Bronchial epithelial cell (primary cell): ENCODE measurements at places on chromosomes 4 and X. TPM values are rescaled to one million over a fixed set of nuclear protein-coding genes. Genes with fewer than 3 reads are reported as not detected.

GRCh38 chr4:138243369-138243768 is 1.2 kb upstream of the SLC7A11 start:
- DNase-seq = no peak

GRCh38 chrX:79161655-79162054 is 17.2 kb downstream of the GPR174 start:
- DNase-seq = no peak

ADGRG4 gene
- total RNA-seq = not detected in 2 replicates

GRCh38 chrX:13760426-13760825 is 25.9 kb downstream of the OFD1 start:
- no peak for DNase-seq

PNCK gene
- 1.5 and 2.1 TPM in 2 replicates for total RNA-seq

DNA sequence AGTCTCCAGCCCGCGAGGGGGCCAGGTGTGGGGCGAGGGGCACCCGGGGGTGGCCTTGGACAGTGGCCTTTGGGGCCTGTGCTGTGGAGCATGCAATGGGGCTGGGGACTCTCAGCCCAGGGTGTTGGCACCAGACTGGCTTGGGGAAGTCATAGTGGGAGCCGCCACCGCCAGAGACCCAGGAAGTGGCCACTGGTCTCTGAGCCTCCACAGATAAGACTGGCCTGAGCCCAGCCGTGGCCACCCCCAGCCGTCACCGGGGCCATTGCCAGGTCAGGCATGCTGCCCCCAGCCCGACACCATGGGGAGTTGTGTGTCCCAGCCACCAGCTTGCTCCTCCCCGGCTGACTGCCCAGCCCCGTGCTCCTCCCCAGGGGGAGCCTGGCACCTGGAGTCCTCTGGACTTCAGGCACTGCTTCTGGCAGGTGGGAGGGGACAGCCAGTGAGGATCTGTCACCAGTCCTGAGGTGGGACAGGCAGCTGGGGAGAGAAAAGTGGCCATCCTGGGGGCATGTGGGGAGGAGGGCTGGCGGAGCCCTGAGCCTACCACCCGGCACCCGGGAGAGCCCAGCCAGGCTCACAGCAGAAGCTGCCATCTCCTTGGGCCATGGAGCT is 32.5 kb downstream of the TACC3 start:
- no peak for DNase-seq

KLHL4 gene
- total RNA-seq = 0.13 and 0.26 TPM in 2 replicates

DNA sequence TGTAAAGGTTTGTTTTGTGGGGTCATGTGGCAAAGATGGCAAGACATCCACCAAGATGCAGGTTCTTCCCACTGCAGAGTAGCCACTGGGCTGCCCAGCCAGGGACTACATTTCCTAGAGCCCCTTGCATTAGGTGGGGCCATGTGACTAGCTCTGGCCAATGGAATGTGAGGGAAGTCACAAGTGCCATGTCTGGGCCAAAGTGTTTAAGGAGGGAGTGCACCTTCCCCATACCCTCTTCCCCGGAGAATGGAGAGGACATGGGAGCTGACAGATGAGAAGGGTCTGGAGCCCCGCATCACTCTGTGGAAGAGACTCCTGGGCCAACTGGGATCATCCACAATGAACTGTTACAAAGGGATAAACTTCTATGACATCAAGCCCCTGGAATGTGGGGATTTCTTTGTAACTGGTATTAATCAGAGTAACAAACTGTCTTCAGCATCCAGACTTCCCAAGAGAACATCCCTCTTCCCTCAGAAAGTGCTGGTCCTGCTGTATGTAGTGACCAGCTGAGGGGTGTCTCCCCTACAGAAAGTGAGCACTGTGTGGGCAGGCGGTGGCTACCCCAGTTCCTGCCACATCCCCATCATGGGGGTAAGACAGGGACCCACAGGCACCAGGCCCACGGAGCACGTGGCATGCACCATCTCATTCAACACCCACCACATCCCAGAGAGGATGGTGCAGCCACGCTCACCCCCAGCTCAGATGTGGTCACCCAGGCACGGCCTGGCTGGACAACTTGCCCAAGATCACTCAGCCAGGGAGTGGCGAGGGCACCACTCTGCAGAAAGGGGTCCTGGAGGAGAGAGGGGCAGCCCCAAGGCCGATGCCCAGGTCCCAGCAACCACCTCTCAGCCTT is 10.9 kb downstream of the PPP2R2C start:
- no peak for DNase-seq

- peak; percentile 43 for DNase-seq
Measured at GRCh38 chrX:24371391-24371972, 11.0 kb downstream of the SUPT20HL1 start.

MAGEC1 gene
- not detected in 2 replicates for total RNA-seq

PLXNB3 gene
- 4.5 and 5.4 TPM in 2 replicates for total RNA-seq

GRCh38 chrX:122579526-122579925 is 604.6 kb upstream of the GRIA3 start:
- DNase-seq = no peak

FAM9B gene
- not detected in 2 replicates for total RNA-seq

GRCh38 chr4:26268246-26268645 is 52.6 kb upstream of the RBPJ start:
- peak; percentile 11 for DNase-seq

- peak; percentile 36 for DNase-seq
Measured at GRCh38 chrX:15567886-15568616, 32.7 kb downstream of the ACE2 start.

MAGEA9B gene
- total RNA-seq = not detected in 2 replicates

- DNase-seq = peak; percentile 33
Measured at GRCh38 chrX:373641-374471, 12.9 kb downstream of the PPP2R3B start.

- peak; percentile 7 for DNase-seq
Measured at GRCh38 chrX:9859711-9860555, 73.7 kb downstream of the SHROOM2 start.

DNA sequence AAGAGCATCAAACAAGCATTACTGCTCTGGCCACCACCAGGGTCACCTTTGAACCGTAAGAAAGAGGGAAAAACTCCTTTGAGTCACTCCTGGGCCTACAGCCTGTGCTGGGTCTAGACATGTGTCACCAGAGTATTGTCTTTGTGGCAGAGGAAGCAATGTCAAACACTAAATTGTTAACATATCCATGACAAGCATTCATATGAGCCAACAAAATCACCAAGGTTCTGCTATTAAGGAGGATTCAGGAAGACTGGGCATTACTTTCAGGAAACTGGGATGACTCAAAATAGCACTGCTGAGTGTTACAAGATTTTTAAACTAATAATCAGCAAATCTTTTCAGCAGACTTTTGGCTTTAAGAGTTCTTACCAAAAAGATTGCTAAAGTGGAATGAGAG is 28.1 kb downstream of the LGI2 start:
- peak; percentile 11 for DNase-seq

DNA sequence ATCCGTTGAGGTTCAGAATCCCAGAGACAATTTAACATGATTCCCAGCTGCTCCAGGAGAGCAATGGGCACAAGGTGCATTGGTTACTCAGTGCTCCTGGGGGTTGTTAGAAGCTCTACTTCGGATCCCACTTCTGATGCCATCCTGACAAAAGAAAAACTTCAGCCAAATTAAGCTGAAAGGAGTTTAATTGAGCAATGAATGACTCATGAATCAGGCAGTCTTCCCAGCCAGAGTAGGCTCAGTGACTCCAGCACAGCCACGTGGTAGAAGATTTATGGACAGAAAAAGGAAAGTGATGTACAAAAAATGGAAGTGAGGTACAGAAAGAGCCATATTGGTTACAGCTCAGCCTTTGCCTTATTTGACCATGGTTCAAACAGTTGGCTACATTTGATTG is 95.7 kb downstream of the PWWP3B start:
- peak; percentile 75 for DNase-seq

RNF128 gene
- 21.0 and 32.1 TPM in 2 replicates for total RNA-seq

DNA sequence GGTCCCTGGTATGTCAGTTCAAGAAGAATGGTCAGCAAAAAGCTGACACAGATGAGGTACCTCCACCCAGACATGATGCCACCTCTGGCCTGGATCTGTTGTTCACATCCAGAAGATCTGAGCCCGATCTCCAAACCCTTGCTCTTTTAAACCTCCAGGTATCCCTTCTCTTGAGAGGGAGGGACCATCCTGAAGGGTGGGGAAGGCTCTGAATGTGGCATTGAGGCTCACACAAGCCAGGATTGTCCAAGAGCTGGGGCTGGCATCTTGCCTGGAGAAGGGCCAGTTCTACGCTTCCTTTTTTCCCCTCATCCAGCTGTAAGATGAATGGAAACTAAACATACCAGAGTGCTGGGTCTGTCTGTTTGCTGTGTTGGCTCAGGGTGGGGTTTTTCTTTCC is at the start of gene ITIH6:
TSS of gene ITIH6 (minus strand) at position 119 of the 400 bp plus-strand sequence. CDS start at position 74, 45 bp downstream.
- no peak for DNase-seq

GRCh38 chr4:21090094-21090666 is 389.9 kb downstream of the PACRGL start:
- no peak for DNase-seq
